ENCODE measurements at places on chromosomes 16 and 17. TPM values are rescaled to one million over a fixed set of nuclear protein-coding genes. Genes with fewer than 3 reads are reported as not detected.

PPY gene
- 0.99 TPM for polyA plus RNA-seq

PLXDC1 gene
- 40.5 TPM for polyA plus RNA-seq

FOXO3B gene
- polyA plus RNA-seq, result 3.4 TPM

GRCh38 chr16:22886927-22887326 lies 73.0 kb downstream of the HS3ST2 start:
- no peaks in the 10 kb centered on the region for H3K4me1 ChIP-seq
- no peaks in the 10 kb centered on the region for H3K27me3 ChIP-seq
- no peak for DNase-seq
- no peak overlapping the region for H3K4me3 ChIP-seq

DNA sequence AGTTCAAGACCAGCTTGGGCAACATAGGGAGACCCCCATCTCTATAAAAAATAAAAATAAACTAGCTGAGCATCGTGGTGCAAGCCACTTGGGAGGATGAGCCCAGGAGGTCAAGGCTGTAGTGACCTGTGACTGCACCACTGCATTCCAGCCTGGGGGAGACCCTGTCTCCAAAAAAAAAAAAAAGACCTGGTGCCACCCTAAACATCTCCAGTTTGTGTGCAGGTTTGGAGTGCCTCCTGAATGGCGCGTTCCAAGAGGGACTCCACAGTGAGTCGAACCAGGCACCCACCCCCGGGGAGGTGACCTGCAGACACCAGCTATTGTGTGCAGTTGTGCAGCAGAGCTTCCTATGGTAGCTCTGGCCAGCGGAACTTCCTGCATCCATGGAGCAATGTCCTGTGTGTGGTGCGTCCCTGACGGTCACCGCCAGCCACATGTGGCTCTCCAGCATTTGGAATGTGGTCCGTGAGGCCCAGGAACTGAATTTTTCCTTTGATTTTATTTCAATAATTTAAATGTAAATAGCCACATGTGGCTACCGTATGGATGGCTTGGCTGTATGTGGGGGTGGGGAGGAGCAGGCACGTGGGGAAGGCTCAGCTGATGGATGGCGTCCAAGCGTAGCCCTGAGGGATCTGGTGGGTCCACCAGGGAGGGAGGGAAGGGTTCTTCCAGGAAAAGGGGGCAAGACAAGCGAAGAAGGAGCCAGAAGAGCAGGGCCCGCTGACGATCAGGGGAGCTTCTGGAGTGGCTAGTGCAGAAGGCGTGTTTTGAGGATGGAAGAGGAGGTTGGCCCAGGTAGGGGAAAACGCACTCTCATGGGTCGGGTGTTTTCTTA lies 107.1 kb upstream of the GSE1 start:
- no peak for DNase-seq
- H3K4me3 ChIP-seq, result no peak overlapping the region
- H3K27ac ChIP-seq, result no peak overlapping the region

GRCh38 chr17:69170377-69170776 lies 28.7 kb upstream of the ABCA6 start:
- no peaks in the 10 kb centered on the region for H3K27me3 ChIP-seq
- H3K36me3 ChIP-seq, result no peaks in the 10 kb centered on the region
- no peak overlapping the region for H3K27ac ChIP-seq
- H3K4me1 ChIP-seq, result peaks cover 6% of the 10 kb centered on the region

Measured in testis (tissue), 5 donors.